HS-27A (cell line): ENCODE measurements at places on chromosomes 6 and 20.

DNA sequence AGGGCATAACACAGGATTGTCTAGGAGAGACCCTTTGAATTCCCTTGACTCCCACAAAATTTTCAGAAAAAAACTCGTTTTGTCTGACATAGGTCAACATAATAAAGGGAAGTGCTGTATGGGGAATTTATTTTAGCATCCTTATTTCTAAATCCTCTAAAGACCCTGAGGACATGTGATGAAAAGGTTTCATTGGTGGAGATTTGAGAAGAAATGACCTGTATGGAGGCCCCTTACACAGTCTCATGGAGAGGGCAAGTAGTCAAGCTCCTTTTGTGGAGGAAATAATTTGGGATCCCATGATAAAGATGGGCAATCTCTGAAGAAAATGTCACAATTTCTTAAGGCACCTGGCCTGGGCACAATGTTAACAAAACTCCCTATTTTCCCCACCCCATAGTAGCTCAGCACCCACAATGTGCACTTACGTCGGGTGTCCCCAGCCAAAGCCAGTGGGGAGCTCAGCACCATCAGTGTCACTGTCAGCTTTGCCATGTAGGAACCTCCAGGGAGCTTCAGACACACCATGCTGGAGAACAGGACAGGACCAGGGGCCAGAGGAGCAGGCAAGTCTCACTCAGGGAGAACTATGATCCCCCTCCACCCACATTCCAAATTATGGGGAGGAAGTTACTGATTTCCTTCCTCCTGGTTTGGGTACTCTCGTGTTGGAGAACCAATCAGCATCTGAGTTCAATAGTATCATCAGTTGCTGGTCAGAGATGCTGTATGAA, at the start of gene HLA-DRB5:
Gene HLA-DRB5, minus strand, starts transcription at position 591 of the 734 bp plus-strand sequence. Its CDS starts 63 bp downstream, at position 528.
- no peak for DNase-seq

DNA sequence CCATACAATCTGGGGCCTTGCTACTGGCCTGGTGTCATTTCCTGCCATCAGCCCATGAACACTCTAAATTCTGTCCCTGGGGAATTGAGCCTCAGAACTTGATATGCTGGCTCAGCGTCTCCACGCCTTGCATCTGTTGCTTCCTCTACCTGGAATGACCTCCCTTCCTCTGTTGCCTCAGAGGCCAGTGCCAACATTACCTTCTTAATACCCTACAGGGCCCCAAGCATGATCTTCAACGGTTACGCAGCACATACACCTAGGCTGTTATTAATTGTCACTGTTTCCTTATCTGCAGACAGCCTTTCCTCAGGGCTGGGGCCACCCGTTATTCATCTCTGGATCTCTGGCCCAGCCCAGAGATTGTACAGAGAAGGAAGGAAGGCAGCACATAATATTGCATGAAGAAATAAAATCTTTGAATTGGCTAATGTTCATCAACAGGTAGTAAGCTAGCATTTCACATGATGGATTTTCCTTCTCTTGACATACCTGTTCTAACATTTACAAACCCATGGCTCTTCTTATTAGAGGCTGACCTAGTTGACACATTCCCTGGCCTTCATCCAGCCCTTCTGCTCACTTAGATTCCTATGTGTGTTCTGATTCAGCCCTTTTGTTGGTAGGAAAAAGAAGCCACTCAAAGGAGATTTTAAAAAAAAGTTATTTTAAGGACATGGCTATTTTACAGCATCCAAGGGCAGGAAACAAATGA, 8.4 kb upstream of the RNF182 start:
- no peak for DNase-seq

DNA sequence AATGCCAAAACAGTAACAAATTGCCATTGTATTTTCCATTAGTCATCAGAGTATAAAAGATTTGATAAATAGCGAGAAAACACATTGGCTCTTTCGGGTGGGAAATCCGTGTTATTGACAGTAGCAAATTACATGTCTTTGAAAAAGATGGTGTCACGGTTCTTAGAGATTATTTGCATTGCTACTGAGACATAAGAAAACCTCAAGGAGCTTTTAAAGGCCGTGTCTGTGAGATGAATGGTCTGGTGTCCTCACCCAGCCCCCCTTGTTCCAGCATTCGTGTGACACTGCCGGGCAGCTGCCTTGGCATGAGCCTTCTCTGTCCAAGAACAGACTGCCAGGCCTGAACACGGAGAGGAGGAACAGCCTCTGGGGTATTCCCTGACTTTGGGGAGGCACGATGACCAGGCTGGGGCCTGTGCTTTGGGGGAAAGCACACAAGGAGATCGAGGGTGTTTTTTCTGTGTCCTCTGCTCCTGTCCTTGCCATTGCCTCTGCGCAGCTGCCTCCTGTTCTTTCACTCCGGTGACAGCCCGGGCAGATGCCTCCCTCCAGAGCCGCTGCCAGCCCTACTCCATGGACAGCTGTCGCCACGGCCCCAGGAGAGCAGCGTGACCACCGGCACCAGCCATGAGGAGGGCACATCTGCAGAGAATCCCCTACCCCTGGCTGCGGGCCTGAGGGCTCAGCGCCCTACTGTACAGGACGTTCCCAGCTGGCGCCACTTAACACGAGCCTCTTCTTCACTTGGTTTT, 167.7 kb upstream of the CDYL start:
- no peak for DNase-seq

- DNase-seq = no peak
Observed at GRCh38 chr6:166721576-166721975, 94.5 kb upstream of the RPS6KA2 start.

DNA sequence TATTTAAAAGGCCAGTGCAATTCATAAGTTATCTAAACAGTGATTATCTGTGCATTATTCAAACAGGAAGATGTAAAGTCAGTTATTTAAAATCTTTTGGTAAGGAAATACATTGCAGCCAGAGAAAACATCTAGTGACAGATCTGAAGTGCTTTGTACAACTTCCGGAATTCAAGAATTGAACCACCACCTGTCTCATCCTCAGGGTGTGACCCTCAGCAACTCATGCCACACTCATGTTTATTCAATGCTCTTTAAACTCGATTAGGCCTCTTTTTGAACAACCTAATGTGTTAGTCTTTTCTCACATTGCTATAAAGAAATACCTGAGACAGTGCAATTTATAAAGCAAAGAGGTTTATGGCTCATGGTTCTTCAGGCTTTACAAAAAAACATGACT, 62.6 kb upstream of the GGTLC1 start:
- DNase-seq = no peak

DNA sequence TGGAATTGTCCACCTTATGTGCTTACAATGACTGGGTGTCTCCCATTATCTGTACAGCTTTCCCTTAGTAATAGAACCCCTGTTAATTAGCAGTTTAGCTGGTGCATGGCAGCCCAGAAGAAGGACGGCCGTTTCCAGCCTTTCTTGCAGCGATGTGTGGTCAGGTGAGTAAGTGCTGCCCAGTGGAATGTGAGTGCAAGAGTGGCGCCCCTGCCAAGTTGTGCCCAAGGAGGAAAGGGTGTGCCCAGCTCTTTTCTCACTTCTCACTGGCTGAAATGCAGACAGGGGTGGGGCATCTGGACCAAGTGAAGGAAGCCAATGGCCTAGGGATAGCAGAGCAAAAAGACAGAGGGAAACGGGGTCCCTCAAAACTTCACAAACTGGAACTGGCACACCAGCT, 296.8 kb downstream of the PREX1 start:
- DNase-seq = no peak

GRCh38 chr20:58329711-58330110, 20.2 kb downstream of the RAB22A start:
- no peak for DNase-seq

DNA sequence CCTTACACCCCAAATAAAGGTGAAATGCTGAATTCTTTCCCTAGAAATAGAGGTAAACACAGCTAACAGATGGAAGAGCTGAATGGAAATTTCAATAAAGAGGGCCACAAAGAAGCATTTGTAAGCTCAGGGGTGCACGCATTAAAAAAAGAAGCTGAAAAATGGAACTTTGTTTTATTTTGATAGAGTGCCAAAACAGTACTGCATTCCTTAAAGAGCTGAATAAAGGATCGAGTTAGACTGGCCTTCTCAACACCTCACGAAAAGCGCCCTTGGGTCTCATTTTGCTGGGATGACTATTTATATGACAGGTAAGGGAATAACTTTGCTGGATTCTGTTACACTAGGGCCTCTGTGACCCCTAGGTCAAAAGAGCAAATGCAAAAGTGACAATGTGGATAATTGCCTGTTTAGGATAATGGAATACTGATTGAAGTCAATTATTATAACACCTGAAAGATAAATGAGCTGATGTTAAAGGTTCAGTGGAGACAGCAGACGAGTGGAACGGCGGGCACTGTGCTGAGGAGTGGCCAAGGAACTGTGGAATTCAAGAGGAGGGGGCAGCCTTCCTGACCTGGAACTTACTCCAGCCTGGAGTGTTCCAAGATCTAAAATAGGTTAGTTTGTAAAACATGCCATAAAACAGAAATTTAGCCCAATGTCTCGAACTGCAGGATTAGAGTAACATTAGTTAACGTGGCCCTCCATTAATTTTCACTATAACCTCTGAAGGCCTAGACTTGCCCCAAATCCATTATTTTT, 168.4 kb downstream of the FOXC1 start:
- no peak for DNase-seq

- no peak for DNase-seq
Observed at GRCh38 chr6:39218868-39219567, 10.3 kb downstream of the KCNK5 start.

DNA sequence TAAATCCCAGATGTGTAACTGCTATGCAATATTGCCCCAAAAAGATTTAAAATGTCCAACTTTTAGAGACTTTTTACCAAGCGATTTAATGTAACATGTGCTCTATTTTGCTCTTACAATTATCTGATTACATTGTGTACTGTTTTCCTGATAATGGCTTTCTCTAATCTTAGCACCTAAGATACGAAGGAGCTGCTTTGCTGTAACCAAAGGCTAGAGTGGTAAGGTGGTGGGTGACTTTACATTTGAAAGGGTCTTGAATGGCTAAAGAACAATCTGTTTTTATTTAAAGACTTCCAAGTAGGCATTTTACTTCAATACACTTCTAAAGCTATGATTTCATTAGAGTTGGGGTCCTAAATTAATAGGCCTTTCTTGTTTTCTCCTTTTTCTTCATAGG, 1201.6 kb upstream of the MAP3K7 start:
- DNase-seq = no peak

DNA sequence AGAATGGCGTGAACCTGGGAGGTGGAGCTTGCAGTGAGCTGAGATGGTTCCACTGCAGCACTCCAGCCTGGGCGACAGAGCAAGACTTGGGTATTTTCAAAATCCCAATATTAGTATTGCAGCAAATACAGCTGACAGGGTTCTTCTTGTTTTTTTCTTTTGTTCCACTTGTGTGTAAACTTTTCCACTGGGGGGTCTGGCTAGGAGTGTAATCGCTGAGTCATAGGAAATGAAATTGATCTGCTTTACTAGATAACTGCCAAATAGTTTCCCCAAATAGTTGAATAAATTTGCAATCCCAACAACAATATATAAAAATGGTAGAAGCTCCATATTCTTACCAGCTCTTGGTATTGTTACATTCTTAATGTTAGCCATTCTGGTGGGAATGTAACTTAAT, 526.0 kb upstream of the SOX4 start:
- no peak for DNase-seq

GRCh38 chr20:62367136-62367632, at the start of gene LAMA5:
TSS of gene LAMA5 (minus strand) at chr20:62367312. CDS start at chr20:62367245, 67 bp downstream.
- DNase-seq = no peak

GRCh38 chr6:106134087-106134770, 48.1 kb downstream of the PRDM1 start:
- DNase-seq = no peak

- no peak for DNase-seq
Observed at GRCh38 chr6:121835662-121836061, 400.2 kb downstream of the GJA1 start.

DNA sequence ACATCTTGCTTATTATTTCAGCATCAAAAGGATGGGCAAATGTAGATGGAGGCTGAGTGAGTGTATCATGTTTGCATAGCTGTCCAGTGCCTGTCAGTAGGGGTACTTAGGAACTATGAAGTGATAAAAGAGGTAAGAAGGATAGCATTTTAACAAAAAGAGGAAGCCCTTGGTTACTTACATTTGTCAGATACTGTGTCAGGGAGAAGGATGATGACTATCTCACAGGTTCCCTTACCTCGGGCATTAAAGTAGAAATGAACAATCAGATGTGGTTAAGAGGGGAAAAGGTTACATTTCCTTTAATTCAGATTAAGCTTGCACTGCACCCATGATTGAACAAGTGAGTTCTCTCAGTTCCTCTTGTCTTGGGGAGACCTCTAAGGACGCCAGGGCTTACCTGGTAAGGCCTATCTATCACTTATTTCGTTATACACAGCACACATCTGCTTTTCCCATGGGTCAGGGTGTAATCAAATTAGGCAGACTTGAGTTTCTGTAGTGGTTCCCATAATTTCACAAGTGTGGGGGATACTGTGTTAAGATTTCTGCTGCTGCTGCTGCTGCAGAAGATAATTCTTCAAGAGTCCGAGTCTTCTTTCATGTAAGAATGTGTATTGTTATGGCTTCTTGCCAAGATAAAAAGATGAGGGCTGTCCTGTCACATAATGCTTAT, 4.5 kb downstream of the FOXO3 start:
- no peak for DNase-seq

- no peak for DNase-seq
Observed at GRCh38 chr6:56520218-56520617, 122.5 kb downstream of the DST start.

GRCh38 chr20:10508468-10509251, 73.6 kb downstream of the SLX4IP start:
- no peak for DNase-seq

DNA sequence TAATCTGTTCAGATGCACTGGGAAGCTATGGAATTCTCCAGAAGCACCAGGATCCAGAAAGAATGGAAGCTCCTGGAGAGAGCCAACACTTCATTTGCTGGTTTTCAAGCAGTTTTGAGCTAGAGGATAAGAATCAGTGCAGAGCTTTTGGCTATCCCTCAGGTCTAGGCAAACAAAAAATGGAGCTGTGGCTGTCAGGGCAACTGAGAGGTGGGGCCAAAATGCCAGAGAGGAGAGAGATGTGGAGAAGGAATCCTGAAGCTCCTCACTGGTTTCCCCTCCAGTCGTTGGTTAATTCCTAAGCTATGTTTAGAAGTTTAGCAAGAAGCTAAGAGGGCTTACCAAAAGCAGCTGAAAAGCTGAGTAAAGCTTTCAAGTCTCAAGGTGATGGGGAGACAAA, 294.2 kb upstream of the JARID2 start:
- no peak for DNase-seq

GRCh38 chr20:58233881-58234528, 5.6 kb upstream of the ANKRD60 start:
- no peak for DNase-seq

- DNase-seq = no peak
Observed at GRCh38 chr6:7108964-7109836, 1.4 kb downstream of the RREB1 start.
